ENCODE measurements at places on chromosomes 7 and 10.

- no peak for DNase-seq
Measured at GRCh38 chr10:44862006-44862751, 49.0 kb upstream of the TMEM72 start.

- DNase-seq: no peak
Measured at GRCh38 chr7:56174346-56174874, 58.2 kb upstream of the NUPR2 start.

DNA sequence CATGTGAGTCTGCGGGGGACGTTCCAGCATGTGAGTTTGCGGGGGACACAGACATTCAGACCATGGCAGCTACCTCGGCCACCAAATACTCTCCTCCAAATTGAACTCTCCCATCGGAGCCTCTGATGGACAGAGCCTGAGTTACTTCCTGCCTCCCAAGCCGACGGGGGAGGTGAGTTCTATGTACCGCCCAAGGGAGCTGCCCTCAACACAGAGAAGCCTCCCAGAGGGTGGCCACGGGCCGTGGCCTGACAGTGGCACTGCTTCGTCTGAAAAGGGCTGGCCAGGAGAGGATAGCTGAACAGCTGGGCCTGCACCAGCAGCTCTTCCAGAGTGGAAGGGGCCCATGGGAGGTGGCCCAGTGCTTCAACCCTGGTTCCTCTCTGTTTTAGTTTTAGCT, 274.5 kb upstream of the PPP2R2D start:
- no peak for DNase-seq

DNA sequence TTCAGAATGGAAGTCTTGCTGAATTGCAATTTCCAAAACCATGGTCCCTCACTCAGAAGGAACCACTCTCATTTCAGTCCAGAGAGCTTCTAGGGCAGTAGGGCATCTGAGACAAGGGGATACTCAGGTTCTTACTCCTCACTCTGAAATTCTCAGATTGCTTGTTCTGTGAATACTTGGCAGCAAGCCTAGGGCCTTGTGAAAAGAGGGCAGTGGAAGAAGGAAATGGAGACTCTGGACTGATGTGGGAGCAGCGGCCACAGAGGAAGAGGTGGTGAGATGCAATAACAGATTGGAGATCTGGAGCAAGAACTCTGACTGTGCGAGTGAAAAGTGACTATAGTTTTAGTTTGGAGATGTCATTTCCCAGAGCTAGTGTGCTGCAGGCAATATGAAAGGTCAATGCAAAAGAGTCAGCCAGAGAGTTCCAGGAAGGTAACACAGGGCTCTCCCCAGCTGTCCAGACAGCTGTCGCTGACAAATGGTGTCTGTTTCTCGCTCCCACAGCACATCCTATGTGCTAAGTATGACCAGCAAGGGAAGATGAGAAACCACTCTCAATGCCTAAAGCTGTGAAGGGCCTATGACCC, 291.6 kb upstream of the KIAA1217 start:
- DNase-seq: peak; percentile 83

- no peak for DNase-seq
Measured at GRCh38 chr10:79206300-79207095, 137.7 kb downstream of the ZMIZ1 start.

DNA sequence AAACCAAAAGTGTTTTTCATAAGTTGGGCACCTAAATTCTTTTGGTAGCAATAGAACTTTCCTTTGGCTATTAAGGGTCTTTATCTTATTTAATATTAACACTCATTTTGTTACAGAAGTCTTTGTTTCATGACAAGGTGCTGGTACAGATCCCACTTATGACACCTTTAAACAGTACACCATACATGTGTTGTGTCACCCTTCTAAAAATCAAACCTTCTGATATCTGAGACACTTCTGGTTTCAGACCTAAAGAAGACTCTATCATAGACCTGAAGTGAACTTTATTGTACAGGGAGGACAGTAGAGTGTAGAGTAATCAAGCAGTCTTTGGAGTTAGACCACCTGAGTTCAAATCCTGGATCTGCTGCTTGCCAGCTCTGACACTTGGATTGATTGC, 5.8 kb upstream of the USP6NL start:
- no peak for DNase-seq

DNA sequence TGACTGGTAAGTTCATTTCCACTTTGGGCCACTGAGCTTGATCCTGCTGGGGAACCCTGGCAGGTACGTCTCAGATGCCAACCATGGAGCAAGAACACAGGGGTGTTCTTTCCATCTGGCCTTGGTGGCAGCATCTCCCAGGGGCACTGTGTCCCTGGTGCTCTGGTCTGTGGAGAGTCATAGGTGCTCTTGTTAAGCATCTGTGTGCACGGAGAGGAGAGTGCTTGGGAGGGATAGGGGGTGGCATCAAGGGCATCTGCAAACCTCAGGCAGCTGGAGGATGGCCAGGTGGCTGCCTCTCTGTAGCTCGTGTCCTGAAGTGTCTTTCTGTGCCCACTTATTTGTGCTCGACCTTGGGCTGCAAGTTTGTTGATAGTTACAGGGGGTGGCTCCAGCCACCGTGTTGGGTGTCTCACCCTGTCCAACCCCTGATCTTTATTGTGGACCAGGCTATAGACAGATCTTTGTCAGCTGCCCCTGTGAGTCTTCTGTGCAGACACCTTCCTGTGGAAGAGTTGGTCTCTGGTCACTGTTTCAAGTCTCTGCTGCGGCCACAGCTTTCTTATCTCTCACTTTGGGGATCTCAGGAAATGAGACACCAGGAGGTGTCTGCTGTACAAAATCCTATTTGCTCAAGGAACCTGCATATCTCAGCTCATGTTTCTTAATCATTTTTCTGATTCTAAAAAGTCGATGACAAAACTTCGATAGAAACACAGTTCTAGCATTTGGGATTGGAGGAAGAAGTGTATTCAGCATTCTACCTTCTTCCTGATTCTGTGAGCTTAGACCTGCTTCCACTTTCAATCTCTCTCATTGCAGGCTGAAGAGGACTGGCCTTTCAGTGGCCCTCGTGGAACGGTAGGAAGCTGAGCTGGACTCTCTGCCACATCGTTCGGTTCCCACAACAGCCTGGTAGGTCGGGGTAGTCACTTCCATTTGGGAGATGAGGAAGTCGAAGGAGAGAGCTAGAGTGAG, 17.2 kb upstream of the GIMAP8 start:
- DNase-seq: no peak

DNA sequence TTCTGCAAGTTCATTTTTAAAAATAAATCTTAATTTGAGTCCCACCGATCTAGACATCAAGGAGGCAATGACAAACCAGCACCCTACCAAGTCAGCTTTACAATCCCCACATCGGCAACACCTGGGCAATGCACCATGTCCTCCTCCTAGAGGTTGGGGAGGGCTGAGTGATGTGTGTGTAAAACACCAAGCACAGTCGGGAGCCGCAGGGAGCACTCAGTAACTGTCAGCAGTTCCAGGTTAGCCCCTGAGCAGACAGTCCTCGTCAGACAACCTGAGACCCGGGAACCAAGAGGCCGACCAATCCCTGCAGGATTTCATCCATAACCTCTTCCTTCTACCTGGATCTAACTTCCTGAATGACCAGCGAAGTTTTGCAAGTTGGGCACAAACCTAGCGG, 15.9 kb upstream of the C10orf120 start:
- no peak for DNase-seq

DNA sequence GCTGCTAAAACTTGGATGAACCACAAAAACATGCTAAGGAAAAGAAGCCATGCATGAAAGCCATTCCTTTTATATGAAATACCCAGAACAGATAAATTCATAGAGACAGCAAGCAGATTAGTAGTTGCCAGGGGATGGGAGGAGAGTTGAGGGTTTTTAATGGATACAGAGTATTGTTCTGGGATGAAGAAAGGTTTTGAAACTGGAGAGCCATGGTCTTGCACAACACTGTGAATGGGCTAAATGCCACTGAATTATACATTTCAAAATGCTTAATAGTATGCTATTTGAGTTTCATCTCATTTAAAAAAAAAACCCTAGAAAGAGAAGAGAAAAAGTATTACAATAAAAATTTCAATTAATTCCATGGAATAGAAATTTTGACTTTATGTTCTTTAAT, 154.3 kb downstream of the GNAT3 start:
- no peak for DNase-seq

GRCh38 chr7:115679976-115680375, 350.6 kb downstream of the TFEC start:
- peak; percentile 50 for DNase-seq

GRCh38 chr7:77479536-77480088, 57.5 kb upstream of the PTPN12 start:
- DNase-seq: no peak

- DNase-seq: no peak
Measured at GRCh38 chr10:119782981-119783664, 57.3 kb downstream of the INPP5F start.

DNA sequence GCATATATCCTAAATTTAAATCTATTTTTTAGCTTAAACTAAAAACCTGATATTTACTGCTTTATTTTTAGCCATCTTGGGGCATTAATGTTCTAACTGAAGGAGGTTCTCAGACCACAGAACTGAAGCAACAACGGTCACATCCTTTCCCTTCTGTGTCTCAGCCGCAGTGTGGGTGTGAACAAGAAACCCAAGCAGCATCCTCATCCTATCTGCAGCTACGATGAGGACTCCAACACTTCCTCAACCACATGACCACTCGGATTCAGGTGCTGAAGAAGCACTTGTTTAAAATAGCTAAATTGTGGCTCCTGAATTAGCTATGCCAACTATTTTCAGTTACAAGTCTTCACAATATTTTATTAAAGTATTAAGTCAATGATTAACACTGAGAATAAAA, 5.3 kb downstream of the ESYT2 start:
- no peak for DNase-seq

- no peak for DNase-seq
Measured at GRCh38 chr7:30549931-30550493, 44.7 kb upstream of the GARS1 start.

GRCh38 chr10:78298835-78299234, 265.2 kb downstream of the RPS24 start:
- no peak for DNase-seq

- DNase-seq: no peak
Measured at GRCh38 chr7:90749774-90750173, 153.7 kb downstream of the CDK14 start.

- no peak for DNase-seq
Measured at GRCh38 chr10:49617121-49618020, 3.5 kb downstream of the CHAT start.

DNA sequence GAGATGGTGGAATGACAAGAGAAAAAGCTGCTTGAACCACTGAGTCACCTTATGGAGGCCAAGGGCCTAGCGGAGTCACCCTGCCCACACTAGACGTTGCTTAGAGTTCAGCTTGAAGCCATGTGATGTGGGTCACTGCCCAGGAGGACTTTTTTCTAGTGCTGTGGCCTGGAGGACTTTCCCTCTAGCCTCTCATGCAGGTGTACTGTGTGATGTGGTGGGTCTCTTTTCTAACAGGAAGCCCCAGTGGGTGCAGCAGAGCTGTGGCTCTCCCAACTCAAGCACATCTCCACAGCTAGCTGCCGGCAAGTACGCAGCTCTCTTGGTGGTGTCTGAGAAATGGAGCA, 13.6 kb downstream of the POR start:
- no peak for DNase-seq
